ENCODE measurements at places on chromosomes 16 and 17.

GRCh38 chr16:75065521-75066149 lies 50.9 kb downstream of the LDHD start:
- DNase-seq, result no peak

- no peak for DNase-seq
Measured at GRCh38 chr16:69106491-69107315, 1.2 kb downstream of the HAS3 start.

GRCh38 chr17:32491371-32492263 lies 4.8 kb downstream of the CDK5R1 start:
- DNase-seq, result no peak

DNA sequence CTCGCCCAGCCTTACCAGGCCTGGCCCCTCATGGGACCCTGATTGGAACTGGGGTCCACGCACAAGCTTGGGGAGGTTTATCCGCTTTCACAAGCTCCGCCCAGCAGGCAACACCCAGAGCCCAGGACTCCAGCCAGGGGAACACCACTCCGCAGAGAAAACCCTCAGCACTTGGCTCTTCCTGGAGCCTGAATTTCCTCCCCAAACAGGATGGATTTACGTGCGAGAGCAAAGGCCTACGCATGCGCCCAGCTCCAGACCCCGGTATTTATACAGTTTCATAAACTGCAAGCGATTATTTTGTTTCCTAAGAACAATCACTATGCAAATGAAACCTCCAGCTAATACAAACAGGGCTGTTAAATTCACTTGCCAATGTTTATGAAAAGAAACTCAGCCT lies 22.8 kb downstream of the ZNF423 start:
- DNase-seq, result no peak

DNA sequence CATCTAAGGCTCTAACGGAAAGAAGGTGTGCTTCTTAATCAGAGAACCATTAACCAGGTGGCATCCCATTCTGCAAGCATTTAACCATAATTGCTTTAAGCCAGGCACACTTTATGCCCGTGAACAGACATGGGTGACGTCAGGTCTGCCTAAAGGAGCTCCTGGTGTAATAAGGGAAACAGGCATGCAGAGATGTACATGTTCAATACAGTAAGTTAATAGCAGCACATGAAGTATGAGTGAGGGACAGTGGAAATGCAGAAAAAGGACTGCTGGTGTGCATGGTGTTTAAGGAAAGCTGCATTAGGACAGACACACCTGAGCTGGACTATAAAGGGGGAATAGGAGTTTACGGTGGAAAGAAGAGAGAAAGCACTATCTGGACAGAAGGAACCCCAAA lies 18.6 kb downstream of the DYNLRB2 start:
- DNase-seq, result no peak

DNA sequence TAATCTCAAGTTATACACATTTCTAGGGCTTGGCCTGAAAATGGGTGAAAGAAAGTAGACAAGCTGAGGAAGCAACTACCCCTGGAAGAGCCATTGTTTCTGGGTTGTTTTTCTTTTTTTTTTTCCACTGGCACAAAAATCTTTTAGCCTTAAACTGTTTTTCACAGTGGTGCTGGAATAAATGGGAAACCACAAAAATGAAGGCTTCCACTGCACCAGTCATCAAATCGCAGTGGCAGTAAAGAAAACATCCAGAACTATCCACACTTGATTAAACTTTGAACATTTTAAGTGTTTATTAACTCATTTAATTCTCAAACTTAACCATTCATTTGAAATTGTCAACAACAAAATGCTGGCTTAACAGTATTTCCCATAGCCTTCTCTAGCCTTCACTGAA lies 14.3 kb downstream of the CMTM4 start:
- DNase-seq, result no peak

- no peak for DNase-seq
Measured at GRCh38 chr16:65312795-65313194, 190.9 kb upstream of the CDH11 start.
